ENCODE measurements at places on chromosomes 12 and 14.

GRCh38 chr14:31297701-31298344, 90.2 kb upstream of the HECTD1 start:
- DNase-seq, result no peak

DNA sequence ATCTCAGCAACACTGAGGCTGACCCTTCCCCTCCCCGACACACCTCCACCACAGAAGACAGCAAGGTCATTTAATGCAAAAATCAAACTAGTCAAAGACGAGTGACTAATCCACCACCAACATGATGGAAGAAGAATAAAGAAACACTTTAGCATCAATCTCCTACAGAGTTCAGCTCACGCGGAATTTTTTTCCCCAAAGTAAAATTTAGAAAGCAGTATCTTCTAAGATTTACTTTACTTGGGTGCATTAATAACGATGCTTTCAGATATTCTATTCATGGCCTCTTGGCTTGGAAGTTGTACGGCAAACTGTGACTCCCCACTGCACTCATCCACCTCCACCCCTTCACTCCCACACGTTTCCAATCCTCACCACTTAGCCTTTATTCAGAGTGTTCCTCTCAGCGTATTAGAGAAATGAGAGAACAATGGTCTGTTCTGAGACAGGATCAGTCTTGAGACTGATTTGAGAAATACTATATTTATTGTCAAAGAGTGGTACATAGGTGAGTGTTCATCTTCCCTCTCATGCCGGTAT, 1.9 kb downstream of the EGLN3 start:
- no peak for DNase-seq

- DNase-seq, result no peak
Measured at GRCh38 chr14:71229875-71230274, 322.6 kb downstream of the PCNX1 start.

DNA sequence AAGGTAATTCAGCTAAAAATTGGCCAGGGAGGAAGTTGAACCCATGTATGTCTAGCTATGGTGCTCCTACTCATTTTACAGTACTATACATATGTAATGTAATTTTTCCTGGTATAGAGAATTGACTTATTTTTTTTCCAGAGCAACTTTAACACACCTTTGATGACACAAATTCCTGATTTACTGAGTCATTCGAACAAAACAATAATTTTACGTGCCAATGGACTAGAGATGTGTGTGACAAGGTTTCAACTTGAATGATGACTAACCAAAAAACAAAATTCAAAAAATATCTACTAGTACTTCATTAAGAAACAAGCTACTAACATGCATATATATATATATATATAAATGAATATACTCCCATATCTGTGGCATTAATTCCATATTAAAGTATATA, 180.5 kb downstream of the KITLG start:
- no peak for DNase-seq

DNA sequence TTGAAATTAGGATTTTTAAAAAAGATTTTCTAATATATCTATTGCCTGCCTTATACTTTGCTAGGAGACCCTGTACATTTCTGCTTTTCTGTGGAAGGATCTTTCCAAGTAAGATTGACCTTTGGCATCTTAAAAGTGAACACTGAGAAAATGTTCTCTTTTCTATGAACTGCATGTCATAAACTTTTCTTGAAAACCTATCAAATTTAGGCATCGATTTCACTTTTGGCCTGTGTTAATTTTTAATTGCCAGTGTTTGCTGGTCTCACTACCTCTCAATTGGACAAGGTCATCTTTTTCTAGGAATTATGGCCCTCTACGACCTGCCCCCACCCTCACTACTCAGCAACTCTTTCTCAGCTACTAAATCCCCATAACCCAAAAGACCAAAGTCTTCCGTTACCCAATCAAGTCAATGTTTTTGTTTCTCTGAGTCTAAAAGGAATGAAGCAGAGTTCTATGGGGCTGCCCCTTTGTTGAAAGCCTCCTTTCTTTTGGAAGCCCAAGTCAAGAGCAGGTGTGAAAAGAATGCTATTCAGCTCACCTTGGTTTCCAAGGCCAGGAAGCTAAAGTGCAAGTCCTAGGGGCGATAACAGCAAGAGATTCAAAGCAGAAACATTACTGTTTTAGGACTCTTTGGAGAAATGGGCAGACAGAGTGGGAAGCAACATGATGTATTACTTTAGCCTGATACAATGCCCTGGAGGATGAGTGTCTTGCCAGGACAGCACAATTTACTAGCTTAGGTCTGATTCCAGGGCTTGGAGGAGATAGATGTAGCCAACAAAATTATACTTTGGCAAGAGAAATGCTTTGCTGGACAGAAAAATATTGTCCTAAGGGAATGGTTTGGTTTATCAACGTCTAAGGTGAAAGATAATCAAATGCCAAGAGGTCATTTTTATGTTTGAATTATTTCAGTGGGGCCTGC, 55.0 kb downstream of the IGF1 start:
- no peak for DNase-seq

DNA sequence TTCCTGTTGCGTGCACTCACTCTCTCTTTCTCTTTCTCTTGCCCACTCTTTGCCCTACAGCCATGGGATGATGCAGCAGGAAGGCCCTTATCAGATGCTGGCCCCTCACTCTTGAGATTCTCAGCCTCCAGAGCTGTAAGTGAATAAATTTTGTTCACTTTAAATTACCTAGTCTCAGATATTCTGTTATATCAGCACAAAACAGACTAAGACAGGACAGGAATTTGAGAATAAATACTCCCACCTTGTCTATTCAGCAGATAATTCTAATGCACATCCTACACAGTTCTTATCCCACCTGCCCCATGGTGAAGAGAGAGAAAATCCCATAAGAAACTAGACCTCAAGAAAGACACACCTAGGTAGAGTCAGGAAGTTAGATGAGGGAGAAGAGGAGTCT, 25.8 kb upstream of the G2E3 start:
- no peak for DNase-seq

- DNase-seq, result no peak
Measured at GRCh38 chr12:68699486-68699885, 12.7 kb downstream of the NUP107 start.

DNA sequence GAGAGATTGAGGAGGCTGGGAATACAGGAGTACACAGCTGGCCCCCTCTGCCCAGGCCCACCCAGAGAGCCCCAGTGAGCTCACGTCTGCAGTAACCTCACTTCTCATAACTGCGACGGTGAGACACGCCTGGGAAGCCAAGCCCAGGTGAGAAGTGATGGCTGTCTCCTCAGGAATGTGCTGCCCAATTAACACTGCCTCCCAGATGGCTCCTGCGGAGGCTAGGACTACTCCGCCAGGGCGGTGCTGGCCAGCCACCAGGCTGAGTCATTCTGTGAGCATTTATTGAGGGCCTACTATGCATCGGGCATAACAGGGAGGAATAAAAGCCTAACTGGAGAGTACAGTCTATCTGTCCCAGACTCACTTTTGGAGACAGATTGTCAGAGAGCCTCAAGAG, 9.3 kb upstream of the TMEM106C start:
- no peak for DNase-seq

- DNase-seq, result no peak
Measured at GRCh38 chr14:23044840-23045239, 2.8 kb downstream of the PSMB11 start.

GRCh38 chr12:84572196-84572595, 340.4 kb downstream of the SLC6A15 start:
- no peak for DNase-seq

DNA sequence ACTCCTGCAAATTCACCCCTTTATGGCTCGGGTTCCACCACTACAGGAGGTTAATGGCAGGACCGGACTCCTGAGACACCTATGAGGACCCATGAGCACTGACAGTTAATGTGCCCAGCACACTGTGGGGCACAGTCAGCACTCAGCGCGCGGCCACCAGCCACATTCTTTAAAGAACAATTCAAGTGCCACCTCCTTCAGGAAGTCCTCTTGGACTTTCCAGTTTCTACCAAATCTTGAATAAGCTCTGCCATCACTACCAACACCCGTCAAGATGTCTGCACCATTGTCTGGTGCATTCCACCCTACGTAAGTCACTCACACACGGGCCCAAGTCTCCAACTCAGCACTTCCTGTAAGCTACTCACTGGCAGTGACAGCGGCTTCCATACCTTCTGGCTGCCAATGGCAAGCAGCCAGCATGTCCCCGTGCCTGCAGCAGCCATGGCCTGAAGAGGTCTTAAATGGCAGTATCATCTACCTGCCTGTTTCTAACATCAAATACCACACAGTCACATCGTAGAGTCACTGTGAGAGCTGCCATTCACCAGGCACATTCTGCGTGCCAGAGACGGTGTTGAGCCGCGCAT, 48.5 kb downstream of the CDC42BPB start:
- DNase-seq, result no peak

DNA sequence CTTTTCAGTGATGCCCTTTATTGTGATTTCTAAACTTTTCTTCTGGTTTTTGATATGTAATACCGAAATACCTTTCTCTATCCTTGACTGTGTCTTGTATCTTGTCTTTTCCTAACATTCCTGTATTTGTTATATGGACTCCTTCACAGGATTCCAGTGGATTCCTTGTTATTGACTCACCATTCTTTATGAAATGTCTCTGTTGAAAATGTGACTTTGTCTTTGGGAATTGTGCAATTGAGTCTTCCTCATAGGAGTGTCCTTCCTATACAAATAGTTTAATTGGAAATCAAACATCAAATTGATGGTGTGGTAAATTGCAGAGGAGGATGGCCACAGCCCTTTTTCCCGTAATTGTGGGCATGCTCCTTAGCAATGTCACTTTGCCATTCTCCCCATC, 296.6 kb upstream of the KITLG start:
- no peak for DNase-seq

DNA sequence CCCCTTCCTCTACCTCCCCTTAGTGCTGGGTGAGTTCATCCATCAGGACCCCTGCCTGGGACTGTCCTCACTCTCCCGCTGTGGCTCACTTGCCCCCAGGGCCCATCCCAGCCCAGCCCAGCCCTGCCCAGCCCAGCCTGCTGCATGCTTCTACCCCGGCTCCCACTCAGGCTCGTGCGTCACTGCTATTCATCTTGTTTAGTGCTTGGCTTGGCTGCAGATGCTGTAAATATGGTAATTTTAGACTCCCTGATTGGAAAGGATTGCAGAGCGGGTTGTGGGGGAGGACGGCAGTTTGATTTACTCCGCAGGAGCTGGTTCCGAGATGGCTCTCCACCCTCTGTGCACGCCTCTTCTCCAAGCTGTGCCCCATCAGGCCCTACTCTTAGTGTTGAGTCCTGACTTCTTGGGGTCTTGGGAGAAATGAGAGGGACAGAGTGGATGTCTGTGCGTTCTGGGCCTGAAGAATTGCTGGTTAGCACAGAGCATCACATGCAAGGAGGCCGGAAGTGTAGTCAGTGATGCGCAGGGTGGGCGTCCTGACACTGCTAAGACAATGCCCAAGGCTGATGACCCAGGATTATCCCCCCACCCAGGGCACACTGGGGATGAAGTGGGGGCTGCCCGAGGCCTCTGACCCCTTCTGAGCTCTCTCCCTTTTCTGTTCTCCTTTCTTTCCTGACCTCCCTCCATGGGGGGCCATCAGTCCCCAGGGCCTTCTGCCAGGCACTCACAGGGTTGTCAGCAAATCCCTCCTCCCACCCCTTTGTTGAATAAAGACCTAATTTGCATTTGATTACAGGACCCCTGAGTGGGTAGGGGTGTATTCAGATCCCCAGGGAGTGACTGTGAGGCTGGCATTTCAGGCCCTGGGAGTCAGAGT, 244.4 kb downstream of the ZFP36L1 start:
- DNase-seq, result no peak

- DNase-seq, result no peak
Measured at GRCh38 chr14:51638071-51638944, 13.4 kb upstream of the FRMD6 start.

DNA sequence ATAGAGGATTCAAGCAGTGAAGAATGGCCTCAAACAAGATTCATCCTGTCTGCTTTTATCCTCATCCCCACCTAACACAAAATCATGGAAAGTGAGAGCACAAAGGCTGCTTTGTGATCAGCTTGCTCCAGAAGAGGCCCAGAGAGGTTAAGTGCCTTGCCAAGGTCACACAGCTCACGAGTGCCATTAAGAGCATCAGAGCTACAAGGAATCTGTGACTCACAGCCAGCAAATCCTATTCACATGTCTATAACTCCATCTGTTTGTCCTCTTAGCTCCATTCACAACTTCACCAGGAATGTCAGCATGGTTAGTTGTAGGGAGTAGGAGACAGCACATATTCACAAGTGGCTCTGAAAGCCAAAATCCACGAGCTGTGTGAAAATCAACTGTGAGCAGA, 79.8 kb downstream of the TTC9 start:
- DNase-seq, result no peak

DNA sequence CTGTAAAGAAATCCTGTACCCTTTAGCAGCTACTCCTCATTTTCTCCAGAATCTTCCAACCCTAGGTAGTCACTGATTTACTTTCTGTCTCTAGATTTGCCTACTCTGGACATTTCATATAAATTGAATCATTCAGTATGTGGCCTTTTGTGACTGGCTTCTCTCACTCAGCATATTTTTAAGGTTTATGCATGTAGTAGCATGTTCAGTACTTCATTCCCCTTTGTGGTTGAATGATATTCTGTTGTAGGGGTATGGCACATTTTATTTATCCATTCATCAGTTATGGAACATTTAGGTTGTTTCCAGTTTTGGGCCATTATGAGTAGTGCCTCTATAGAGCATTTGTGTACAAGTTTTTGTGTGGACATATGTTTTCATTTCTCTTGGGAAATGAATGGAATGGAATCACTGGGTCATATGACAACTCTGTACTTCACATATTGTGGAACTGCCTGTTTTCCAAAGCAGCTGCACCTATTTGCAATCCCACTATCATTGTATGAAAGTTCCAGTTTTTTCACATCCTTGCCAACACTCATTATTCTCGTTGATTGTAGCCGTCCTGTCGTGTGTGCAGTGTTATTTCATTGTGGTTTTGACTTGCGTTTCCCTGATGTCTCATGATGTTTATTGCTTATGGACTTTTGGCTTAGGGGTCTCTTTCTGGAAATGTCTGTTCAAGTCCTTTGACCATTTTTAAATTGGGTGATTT, 57.2 kb downstream of the ATF7IP start:
- DNase-seq, result no peak

DNA sequence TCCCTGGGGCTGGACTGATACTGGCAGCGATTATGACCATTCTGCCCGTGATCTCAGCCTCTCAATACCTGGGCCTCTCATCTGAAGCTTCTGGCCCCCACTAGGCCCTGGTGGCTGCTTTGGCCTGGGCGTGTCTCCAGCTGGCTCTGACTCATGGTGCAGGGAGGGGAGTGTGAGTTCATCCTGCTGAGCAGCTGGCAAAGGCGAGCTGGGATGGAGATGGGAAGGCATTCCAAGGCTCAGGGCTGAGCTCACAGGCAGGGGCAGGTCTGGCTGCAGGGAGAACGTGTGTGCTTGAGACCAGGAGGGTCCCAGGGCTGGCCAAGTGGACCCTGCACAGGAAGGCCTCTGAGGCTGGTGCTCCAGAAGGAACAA, 221.8 kb downstream of the TMEM121 start:
- no peak for DNase-seq

Data from iPS DF 6.9 (cell line).